ENCODE measurements at places on chromosomes 7 and 10.

GRCh38 chr10:76037531-76038155 lies 606.2 kb downstream of the LRMDA start:
- no peak for DNase-seq

DNA sequence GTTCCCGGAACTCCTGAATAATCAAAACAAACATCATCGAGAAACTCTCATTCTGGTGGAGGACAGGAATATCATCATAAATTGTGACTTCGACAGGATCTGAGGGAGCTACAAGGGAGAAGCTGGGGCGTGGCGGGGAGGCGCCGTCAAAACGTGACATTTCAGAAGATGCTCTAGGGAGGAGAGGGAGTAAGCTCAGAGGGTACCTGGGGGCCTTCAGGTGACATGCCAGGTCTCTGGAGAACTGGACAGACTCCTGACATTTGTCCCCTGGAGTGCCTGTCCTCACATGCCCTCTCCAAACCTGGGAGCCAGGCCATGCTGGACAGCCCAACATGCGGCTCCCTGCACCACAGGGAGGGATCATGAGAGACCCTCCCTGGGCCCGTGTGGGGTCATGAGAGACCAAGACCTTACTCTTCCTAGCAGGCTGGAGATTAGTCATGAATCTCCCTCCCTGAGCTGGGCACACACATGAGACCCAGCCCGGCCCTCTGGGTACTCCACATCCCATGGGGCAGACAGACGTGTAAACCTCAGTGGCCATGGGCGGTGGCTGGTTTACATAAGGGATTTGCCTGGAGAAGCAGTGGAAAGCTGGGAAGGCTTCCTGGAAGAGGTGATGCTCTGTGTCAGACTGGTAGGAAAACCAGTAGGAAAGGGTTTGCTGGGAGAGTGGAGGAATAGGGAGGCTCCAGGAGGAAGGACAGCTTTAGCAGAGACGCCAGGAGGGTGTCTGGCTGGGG lies 81.0 kb downstream of the MYL10 start:
- DNase-seq, result no peak

- DNase-seq, result no peak
Observed at GRCh38 chr7:115122388-115122787, 200.5 kb downstream of the MDFIC start.

DNA sequence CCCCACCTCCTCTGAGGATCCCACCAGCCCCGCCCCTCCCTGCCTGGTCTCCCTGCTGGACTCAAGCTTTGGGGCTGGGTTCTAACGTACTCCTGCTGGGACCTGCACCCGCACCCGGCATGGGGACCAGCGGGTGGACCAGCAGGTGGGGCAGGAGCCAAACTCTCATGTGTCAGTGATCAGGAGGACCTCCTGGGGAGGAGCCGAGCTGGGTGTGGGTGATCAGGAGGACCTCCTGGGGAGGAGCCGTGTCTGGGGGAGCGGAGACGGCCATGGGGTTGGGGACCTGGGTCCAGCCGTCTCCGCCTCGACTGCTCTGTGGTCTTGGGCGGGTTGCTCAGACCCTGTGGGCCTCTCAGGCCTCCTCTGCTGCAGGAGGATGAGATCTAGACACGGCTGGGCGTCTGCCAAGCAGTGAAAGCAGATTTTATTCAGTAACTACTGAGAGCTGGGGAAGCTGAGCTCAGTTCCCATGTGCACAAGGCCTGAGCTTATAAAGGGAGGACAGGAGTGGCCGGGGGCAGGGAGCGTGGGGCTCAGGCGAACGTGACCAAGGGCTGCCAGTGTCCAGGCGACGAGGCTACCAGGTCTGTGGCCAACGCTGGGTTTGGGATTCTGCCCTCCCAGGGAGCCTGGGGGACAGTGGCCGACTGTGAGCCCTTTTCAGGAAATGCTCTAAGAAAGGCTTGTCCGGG lies 33.6 kb upstream of the UTF1 start:
- DNase-seq, result no peak

DNA sequence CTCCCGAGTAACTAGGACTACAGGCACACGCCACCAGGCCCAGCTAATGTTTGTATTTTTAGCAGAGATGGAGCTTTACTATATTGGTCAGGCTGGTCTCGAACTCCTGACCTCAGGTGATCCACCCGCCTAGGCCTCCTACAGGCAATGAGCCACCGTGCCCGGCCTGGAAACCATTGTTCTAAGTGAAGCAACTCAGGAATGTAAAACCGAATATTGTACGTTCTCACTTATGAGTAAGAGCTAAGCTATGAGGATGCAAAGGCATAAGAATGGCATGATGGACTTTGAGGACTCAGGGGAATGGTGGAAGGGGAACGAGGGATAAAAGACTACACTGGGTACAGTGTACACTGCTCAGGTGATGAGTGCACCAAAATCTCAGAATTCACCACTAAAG lies 235.1 kb upstream of the AUTS2 start:
- DNase-seq, result no peak

GRCh38 chr7:40186586-40186985 lies 51.8 kb downstream of the SUGCT start:
- DNase-seq, result no peak

DNA sequence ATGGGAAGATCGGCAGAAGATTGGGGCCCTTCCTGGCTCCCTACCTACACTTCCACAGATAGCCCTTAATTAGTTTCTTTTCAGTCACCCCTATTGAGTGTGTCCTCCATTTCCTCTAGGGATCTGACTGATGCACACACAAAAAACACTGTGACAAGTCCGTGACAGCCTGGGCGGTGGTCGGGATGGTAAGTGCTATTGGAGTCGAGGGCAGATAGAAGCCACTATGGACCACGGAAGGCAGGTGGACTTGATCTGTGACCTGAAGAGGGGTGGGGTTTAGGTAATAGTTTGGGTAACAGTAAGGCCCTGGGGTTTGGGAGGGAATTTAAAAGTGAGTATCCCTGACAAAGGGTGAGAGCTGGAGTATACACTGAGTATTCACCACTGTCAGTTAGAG lies 53.0 kb downstream of the PDK4 start:
- no peak for DNase-seq

DNA sequence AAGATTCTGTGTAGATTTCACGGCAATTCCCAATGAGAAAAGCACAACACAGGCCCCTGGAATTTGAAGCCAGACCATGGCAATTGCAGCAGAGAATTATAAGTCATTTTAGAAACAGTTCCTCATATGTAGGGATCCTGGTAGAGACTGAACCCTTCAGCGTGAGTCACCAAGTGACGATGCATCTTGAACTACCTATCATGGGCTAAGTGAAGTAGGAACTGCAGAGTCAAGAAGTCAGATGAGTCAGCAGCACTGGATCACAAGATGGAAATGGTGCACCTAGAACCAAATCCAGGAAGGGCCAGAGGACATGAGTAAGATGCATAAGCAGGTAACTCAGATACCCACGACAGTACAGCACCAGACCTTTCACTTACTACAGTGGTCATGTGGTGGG lies 140.0 kb upstream of the TPK1 start:
- DNase-seq, result no peak

- DNase-seq, result no peak
Observed at GRCh38 chr10:60414877-60415585, 25.4 kb upstream of the ANK3 start.

GRCh38 chr7:69696054-69696591 lies 97.8 kb downstream of the AUTS2 start:
- DNase-seq, result no peak

- no peak for DNase-seq
Observed at GRCh38 chr10:77475522-77475921, 162.1 kb downstream of the KCNMA1 start.

DNA sequence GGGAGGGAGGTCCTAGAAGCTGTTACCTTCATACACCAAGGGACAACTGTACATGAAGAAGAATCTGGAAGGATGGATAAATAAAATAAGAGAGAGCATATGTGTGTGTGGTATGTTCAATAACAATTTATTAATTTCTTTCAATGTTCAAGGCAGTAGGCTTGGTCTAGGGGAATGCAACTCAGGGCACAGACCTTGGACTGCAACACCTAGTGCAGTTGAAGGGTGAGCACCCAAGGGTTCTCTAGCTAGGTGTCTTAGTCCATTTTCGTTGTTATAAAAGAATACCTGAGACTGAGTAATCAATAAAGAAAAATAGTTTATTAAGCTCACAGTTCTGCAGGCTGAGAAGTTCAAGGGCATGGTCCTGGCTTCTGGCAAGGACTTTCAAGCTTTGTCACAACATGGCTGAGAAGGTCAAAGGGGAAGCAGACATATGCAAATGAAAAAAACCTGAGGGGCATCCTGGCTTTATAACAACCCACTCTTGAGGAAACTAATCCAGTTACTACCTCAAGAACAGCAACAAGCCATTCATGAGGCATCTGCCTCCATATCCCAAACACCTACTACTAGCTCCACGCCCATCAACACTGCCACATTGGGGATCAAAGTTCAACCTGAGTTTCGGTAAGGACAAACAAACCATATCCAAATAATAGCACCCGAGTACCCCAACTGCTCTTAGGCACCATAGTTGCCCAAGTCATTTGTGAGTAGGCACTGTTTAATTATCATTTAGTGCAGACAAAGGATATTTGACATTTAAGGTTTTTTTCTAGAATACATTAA lies 15.7 kb upstream of the SGCE start:
- DNase-seq, result no peak

GRCh38 chr10:54470324-54470631 lies 330.8 kb downstream of the PCDH15 start:
- no peak for DNase-seq

DNA sequence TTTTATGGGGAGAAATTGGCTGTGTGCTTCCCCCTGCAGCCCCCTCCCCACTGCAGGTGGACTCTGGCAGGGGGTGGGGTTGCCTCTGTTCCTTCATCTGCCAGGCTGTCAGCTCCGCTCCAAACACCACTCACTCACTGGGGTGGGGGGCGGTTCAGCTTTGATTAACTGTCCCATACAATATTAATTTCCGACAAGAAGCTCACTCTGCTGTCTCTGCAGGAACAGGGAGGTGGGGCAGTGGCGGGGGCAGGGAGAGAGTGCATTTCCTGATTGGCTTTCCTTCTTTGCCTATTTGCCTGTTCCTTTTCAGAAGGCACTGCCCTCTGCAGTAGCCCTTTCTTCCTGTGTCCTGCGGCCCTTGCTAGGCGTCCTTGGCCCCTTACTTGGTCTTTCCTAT lies 500.8 kb downstream of the PLXNA4 start:
- DNase-seq, result no peak

GRCh38 chr10:90695915-90696676 lies 161.7 kb downstream of the HTR7 start:
- no peak for DNase-seq

DNA sequence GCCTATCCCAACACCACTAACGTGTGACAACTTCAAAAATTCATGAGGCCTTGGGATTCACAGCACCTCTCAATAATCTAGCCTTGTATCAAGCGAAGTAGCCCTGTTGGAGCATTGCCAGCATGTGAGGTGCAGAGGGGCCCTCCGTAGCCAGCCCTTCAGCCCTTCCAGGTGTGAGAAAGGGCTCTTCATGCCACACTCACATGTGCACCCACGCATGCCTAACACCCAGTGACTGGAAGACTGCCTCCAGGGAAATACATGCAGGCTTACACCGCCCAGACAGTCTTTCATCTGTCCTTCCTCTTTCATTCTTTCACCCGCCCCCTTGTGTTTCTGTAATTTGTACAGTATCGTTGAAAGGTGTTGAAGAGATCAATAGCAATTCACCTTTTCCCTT lies 26.1 kb downstream of the LRRC4 start:
- no peak for DNase-seq

DNA sequence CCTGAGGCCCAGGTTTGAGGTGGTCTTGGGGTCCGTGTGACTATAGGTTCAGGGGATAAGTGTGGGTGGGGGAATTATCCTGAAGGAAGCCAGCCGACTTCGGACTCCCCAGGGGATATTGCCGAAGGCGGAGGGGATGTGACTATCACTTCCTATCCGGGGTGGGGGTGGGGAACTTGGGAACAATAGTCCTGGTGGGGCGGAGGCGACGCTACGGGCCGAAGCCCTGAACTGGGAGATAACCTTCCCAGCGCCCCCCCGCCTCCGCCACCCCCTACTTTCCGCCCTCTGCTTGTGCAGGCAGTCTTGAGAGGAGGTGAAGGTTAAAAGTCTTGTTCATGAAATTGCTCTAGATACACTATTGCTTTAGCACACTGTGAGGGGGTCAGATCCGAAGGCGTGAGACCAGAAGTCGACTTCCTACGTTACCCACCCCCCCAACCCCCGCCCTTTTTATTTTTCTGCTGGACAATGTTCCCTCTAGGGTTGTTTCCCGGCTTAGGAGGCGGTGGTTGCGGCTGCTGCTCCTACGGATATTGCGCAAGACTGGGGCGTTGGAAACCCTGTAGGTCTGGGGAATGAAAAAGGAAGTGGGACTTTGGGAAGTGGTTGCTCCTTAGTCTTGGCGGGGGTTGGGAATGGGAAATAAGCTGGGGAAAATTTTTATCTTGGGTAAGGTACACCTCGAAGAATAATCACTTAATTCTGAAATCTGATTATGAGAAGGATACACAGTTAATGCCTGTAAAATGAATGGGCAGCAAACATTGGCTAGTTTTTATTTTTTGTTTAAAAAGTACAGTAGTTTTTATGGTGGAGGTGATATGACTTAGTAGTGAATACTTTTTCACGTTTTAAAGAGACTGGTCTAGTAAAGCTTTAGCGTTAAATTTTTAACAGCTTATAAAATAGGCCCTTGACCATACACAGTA lies 1.5 kb downstream of the PTPN12 start:
- peak; percentile 2 for DNase-seq

DNA sequence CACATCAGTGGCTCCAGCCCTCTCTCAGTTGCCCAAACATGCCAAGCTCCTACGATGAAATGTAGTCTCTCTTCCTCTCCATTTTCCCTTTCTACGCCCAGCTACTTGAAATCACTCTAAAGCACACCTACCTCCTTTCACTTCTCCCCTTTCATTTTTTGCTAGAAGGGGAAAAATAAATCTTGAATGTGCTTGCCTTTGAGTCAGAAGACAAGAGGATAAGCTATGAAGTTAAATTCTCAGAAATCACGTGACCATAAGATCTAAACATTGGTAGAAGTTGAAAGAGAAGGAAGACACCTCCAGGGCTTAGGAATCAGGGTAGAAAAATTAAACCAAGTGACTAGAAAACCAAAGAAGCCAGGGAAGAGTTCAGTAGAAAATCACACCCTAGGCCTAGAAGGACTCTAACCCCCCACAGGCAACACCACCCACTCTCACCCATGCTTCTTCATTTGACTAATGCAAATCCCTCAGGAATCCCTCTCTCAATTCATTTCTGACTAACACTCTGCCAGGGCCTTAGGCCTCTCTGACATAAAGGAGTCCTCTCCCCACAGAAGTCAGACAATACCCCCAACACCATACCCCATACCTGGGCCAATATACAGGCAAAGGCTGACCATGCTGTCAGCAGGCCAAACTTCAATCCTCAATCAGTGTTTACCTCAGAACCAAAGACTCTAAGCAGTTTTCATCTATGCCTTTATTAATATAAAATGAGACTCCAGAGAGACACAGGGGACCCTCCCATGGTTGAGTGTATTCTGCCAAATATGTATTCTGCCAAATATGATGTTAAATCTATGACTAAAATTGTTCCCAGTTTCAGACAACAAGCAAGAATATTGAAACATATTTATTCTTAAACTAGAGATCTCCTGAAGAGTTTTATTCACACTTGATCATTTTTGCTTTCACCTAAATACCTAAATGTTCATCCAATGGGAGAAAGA lies 84.8 kb downstream of the ELMO1 start:
- DNase-seq, result no peak

All from activated naive CD8-positive, alpha-beta T cell treated with anti-CD3 and anti-CD28 coated beads for 36 hours (primary cell).